ENCODE measurements at places on chromosomes 1 and 21.

DNA sequence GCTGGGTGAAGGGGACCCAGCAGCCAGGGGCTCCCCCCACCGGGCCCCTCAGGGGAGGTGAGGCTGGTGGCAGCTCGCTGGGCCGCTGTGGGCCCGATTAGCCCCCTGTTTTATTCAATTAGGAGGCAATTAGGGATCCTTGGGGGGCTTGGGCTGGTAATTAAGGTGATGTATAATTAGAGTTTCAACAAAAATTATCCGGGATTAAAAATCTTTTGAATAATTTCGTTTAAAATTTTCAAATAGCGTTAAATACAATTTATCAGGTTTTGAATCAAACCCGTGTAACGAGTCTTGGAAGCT lies 4.1 kb downstream of the PRDM16 start:
- no peak for DNase-seq

DNA sequence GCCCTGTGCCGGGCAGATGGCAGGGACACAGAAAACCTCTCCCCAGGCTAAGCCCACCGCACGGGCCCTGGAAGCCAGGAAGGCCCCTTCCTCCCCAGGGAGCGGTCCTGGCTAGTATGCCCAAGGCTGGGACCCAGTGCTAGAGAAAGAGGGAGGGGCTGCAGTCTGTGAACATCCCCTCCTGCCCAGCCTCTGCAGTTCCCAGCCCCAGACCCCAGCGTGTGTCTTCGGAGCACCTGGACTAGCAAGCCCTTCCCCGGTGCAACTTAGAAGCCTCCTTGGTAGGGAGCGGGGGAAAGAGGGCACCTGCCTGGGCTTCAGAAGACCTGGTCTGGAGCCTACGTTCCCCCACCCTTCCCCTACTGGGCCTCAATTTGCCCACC lies 2.1 kb downstream of the PLEKHG5 start:
- DNase-seq: no peak

DNA sequence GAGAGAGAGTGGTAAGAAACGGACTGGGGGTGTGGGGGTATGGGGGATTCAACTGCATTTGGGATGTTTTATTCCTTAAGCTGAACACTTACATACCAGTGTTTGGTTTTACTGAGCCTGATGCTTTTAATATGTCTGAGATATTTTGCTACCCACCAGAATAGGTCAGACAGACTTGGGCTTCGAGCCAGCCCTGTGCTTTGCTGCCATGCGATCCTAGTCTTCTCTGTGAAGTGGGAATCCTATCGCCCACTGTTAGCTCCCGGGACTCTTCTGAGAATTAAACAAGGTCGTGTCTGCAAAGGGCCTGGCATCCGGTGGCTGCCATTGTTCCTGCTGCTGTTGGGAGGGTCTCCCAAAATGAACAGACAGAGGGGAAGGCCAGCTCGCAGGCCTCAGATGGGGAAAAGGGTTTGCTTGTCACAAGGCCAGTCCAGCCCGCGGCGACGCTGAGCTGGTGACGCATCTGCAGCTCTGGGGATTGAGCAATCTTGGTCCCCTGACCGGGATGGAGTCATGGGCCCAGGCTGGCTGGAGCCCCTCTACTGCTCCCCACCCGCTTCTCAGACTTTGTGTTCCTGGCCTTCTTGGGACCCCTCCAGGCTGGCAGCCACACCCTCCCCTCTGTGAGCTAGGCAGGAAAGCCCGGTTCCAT lies 26.9 kb upstream of the ECE1 start:
- no peak for DNase-seq

DNA sequence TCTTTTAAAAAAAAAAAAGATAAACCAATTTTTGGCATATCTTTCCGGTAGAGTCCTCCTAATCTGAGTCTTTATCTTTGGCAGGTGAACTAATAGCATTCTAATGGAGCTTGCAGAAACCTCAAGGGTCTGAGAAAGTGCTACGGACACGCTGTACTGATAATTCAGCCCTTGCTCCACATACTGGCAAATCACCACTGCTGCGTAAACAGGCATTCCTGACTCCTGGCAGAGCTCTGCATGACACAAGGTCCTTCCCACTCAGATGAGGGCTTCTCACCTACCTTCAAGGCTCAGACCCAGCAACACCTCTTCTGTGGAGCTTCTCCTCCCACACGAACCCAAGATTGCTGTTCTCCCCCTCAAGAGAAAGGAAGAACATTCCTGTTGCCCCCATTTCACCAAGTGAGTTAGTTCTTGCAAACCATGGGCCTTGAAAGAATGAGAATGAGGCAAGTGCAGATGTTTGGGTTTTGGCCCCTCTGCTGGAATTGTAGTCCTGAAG lies 48.0 kb downstream of the LYST start:
- no peak for DNase-seq

DNA sequence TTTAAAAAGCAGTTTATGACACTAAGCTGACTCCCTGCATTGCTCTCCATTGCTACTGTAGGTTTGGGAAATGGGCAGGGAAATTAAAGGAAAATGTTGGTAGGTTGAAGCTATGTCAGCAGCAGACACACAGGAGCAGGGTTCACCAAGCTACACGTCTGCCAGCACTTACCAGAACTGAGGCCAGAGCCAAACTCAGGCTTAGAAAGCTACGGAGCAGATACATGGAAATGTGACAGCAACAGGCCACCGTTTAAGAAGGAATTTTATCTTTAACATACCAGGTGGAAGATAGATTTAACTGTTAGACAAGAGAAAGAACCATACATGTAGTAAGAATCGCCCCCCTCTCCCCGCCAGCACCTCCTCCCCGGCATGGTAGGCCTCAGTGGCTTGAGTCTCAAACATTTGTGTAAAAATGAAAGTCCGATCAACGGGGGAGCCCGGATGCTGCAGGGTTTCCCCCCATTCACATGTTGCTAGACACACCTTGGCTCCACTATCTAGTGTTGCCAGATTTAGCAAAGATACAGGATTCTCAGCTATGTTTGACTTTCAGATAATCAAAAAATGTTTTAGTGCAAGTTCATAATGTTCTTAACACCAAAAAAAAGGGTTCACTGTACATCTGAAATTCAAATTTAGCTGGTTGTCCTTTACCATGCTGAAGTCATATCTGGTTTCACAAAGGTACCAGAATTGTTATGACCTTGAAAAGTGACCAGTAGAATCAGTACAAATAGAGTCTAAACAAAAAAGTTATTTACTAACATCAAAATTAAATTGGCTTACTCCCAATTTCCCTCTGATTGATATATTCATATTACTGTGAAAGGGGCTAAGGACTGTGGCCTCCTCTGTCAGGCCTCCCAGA lies 6.7 kb downstream of the OR2T11 start:
- DNase-seq: no peak

- no peak for DNase-seq
Measured at GRCh38 chr1:20775700-20776099, 11.4 kb downstream of the HP1BP3 start.

DNA sequence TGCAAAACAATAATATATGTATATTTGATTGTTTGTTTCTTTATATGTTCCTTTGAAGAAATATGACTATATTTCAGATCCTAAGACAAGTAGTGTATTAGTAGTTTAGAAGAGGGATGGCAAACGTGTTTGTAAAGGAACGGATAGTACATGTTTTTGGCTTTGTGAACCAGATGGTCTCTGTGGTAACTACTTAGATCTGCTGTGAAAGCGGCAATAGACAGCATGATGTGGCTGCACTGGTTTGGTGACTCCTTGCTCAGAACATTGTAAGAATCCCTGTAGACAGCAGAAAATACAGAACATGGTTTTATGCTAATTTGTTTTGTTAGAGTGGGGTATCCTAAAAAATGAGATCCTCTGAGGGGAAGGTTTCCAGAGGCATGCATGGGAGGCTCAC lies 3.1 kb downstream of the ACADM start:
- DNase-seq: no peak

GRCh38 chr1:205045146-205045545 lies 2.1 kb downstream of the CNTN2 start:
- no peak for DNase-seq

DNA sequence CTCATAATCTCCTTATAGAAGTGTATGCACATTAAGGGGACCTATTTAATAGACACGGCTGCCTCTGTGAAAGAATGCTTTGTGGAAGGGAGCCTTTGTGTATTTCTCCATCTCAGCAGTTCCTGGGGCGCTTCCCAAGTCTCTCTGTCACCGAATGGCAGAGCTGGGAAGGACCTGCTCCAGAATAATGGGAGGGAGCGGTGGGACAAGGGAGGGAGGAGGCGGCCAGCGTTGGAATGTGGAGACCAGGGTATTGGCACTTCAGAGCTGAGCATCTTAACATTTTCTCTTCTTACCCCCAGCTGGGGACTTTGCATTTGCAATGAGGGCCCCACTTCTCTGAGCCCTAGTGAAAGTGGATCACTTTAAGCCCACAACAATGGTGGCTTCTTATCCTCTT lies 23.9 kb downstream of the CACHD1 start:
- DNase-seq: no peak
